ENCODE measurements at places on chromosomes 2 and 18.

- ATAC-seq, result no peak
These were observed 257.9 kb downstream of the THSD7B start for GRCh38 chr2:137023205-137023604.

GRCh38 chr2:120318626-120319025 is 27.3 kb upstream of the INHBB start:
- ATAC-seq, result no peak

- ATAC-seq, result no peak
These were observed 40.6 kb downstream of the BOLA3 start for GRCh38 chr2:74107071-74107470.

DNA sequence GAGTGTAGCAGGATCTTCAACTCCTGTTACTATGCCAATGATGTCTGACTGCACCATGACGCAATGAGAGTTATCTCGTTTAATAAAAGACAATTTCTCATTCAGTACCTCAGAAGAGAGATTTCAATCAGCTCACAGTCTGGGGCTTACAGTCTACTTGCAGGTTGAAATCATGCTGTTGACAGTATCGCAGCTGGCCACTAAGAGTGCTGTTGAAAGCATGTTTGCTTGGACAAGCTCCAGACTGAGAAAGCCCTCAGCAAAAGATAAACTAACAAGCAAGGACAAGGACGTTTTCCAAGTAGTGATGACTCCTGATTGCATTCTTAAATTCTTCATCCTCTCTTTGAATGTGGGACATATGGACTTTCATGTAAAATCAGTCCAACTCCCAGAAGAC is 145.2 kb upstream of the SYT4 start:
- no peak for ATAC-seq

DNA sequence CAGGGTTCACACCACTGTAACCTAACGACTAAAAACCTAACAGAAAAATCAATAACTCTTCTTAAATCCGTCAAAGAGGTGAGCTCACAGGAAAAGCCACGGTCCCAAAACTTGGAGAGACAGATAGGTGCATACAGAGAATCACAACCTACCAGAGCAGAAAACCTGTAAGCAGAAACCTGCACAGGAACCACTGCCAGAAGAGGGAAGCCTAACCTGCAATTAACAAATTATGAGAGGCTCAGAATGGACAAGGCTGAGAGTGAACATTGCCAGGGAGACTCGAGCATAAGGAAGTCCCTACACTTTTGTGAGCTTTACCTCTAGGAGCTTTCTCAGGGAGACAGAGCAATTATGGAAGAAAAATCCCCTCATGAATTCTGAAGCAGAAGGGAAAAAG is 156.2 kb upstream of the NETO1 start:
- no peak for ATAC-seq

DNA sequence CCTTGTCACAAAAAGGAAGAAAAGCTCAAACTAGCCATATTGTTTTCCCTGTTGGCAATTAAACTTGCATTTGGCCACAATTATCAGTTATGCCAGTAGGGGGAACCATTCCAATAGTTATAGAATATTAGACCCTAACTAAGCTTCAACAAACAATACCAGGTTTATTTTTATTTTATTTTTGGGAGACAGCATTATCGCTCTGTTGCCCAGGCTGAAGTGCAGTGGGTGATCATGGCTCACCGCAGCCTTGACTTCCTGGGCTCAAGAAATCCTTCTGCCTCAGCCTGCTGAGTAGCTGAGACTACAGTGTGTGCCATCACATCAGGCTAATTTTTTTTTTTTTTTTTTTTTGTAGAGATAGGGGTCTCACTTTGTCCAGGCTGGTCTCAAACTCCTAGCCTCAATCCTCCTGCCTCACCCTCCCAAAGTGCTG is 102.1 kb downstream of the ATAD2B start:
- no peak for ATAC-seq

GRCh38 chr2:142536966-142537365 is 340.5 kb upstream of the KYNU start:
- no peak for ATAC-seq

DNA sequence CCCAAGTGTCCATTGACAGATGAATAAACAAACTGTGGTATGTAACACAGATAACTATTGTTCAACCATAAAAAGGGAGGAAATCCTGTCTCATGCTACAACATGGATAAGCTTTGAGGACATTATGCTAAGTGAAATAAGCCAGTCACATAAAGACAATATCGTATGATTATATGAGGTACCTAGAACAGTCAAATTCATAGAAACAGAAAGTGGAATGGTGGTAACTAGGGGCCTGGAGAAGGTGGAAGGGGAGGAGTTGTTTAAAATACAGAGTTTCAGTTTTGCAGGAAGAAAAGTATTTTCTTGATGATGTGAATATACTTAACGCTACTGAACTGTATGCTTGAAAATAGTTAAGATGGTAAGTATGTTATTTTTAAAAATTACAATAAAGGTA is 304.6 kb upstream of the CXCR4 start:
- no peak for ATAC-seq

GRCh38 chr2:175063741-175064140 is 58.6 kb upstream of the CHN1 start:
- ATAC-seq, result no peak

GRCh38 chr2:144268036-144268678 is 251.8 kb downstream of the ZEB2 start:
- ATAC-seq, result no peak

DNA sequence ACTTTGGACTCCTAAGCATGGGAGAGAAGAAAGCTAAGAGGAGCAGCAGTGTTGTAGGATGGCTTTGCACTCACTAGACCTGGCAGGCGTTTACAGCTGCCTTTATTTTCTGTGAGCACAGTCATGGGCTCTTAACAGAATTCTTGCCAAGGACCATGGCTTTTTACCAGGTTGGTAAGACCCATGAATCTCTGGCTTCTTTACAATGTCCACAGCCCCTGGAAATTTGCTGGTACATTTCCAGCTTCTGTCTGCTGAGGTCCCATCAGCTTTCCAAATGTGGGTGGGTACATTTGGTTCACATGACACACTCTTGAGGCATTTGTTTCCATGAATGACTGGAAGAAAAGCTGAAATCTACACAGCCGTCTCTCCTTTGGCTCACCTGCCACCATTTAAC is 162.7 kb downstream of the PPP1R1C start:
- no peak for ATAC-seq

DNA sequence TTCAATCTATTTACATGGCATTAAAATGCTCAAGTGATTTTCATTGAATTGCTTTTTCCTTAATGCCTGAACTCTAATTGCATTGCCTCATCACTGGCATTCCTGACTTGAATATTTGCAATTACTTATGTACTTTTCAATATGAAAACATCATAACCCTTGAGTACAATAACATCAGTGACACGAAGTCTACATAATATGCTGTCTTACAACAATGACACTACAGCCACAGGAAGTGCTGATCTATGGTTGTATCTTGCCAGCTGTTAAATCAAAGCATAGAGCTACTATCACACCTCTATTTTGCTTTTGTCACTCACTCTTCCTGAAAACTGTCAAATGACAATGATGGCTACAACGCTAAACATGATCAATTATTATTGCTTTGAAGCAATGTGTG is 156.9 kb downstream of the CCDC102B start:
- no peak for ATAC-seq

DNA sequence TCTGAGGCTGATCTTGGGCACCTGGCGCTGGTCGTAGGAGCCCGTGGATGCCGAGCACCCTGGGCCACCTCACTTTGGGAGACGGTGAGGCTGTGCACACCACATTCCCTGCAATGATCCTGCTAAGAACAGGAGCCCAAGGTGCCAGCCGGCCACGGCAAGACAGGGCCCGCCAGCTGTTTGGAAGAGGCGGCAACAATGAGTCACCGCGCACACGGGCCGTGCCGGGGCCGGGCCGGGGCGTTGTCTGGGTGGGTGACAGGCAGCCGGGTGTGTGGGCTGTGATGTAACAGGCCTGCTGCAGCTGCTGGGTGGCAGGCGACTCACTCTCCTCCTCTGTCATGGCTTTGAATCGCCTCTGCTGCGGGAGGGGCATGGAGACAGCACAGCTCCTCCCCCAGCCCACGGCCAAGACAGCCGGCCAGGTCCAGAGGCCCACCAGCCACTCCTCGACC is 49.7 kb upstream of the ODC1 start:
- ATAC-seq, result peak; percentile 63

DNA sequence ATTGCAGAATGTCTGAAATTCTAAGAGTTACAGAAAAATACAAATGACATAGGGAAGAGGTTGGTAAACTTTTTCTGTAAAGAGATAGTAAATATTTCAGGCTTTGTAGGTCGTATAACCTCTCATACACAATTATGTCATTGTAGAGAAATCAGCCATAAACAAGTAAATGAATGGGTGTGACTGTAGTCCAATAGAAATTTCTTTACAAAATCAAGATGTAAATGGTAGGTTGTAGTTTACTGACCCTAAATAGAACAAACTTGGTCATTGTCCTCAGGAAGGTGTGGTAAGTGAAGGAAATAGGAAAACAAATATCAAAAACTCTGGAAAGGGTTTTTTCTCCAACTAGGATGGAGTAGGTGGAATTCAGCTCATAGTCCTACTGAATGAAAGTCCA is 415.5 kb upstream of the SPHKAP start:
- ATAC-seq, result no peak

DNA sequence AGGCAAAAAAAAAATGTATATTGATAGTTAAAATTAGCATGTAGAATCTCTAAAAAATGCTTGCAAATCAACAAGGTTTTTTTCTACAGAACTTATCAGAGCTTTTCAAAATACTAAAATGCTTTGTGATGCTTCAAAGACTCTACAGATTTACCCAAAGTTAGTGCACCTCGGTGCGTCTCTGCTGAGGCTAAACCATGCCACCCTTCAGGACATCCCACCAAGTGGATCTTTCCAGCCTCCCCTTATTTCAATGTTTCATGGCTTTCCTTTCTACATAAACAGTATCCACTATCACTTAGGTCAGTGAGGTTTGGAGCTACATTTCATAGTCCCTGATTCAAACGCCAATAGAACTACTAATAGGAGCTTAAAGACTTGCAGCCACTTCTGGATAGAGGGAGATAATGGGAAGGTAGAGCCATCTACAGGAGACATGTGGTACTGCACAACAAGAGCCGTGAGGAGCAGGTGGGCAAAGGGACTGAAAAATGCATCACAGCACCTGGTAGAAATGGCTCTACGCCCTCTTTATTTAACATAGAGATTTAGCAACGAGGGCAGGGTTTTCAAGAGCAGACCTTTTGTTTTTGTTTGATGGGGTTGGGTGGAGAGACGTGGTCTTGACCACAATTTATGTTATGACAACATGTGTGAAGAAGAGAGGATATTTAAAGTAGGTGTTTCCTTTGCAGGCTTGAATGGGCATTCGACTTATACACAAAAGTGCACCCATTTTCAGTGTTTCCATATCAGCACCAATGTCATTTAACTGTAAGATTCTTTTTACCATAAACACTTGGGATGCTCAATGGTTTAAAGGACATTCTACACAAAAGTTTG is 56.1 kb upstream of the SLC35G4 start:
- peak; percentile 50 for ATAC-seq

- no peak for ATAC-seq
These were observed 221.0 kb downstream of the OSR1 start for GRCh38 chr2:19137433-19137832.

- ATAC-seq, result no peak
These were observed 76.8 kb downstream of the LYPD1 start for GRCh38 chr2:132593171-132593570.

DNA sequence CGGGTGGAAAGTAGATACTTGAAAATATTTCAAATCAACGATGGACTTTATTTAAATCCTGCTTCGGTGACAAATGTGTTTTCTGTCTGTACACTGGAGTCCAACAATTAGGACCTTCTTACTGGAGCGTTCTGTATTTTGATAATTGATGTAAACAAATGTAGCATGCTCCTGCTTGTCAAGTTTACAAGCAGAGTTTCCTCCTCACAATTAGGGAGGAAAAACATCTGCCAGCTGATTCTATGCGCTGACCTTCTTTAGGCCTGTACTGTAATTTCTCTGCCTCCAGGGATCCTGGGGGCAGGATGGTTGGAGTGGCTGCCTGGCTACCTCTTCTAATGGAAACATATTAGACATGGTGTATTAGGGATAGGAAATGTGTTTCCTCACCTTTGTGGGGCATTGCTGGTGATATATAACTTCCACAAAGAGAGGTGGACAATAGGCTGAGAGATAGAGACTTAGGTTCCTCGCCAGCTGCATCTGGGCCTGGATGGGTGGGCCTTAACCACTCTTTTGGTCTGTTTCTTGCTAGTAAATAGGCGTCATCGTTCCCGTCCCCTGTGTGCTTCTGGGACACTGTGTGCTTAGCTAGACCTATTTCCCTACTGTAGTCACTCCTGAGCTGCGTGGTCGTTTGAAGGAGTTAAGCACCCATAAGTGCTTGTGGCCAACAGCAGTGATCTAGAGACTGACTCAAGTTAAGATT is 19.3 kb downstream of the GATA6 start:
- peak; percentile 34 for ATAC-seq

GRCh38 chr2:16665748-16666448 is at the start of gene CYRIA:
CYRIA (minus strand) TSS chr2:16665834; CDS start chr2:16588119, 77,715 bp downstream.
- ATAC-seq, result peak; percentile 76

- no peak for ATAC-seq
These were observed 37.6 kb downstream of the SMAD7 start for GRCh38 chr18:48913201-48913600.

GRCh38 chr2:227148106-227148505 is 15.9 kb downstream of the COL4A4 start:
- no peak for ATAC-seq

DNA sequence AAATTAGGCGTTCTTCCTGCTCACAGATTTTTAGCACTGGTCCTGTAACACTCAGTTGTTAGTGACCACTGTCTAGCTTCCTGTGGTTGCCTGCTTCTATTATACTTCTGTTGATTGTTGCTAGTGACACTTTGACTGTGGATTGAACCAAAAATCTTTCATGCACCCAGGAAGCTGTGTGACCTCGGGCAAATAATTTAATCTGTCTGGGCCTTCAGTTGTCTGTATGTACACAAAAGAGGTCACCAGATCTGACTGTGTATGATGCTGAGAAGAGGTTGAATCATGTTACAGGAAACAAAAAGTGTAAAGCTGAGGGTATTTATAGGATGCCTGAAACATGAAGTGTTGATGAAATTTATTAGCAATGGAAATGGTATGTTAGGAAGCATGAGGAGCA is 12.7 kb downstream of the ICOS start:
- ATAC-seq, result no peak

DNA sequence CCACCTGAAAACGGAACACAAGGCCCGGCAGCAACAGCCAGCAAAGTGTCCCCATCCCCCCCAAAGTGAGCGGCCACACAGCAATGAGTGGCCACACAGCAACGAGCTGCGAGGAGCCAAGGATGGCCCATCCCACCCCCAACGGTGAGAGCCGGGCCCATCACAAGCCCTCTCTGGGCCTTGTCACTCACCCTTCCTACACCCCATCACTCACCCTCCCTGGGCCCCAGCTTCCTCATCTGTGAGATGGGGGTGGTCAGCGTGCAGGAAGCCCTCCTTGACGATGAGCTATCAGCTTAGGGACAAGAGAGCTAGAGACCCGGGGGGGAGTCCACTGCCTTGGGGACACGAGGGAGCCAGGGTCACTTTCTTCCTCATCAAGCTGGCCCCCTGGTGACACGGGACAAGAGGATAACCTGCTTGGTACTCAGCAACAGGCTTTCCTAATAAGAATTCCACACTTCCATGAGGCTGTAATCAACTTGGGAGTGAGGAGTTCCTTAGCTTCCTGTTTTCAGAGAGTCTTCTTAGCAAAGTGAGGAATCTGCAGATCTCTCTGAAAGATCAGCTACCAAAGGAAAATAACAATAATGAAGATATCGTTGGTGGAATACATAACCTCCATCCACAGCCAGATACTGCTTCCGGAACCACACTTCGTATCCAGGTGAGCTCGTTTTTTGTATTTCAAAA is 92.8 kb downstream of the HDAC4 start:
- no peak for ATAC-seq

GRCh38 chr2:49298230-49298629 is 143.9 kb upstream of the FSHR start:
- no peak for ATAC-seq
